ENCODE measurements at places on chromosomes 7 and 10. TPM values are rescaled to one million over a fixed set of nuclear protein-coding genes. Genes with fewer than 3 reads are reported as not detected.
A peak's percentile ranks its signal among the peaks of the same experiment; 100 is the strongest.

GRCh38 chr10:6868036-6868725 is 288.1 kb upstream of the PRKCQ start:
- DNase-seq = no peak

GRCh38 chr7:4781366-4782069 is 6.1 kb downstream of the AP5Z1 start:
- no peak for DNase-seq

DNA sequence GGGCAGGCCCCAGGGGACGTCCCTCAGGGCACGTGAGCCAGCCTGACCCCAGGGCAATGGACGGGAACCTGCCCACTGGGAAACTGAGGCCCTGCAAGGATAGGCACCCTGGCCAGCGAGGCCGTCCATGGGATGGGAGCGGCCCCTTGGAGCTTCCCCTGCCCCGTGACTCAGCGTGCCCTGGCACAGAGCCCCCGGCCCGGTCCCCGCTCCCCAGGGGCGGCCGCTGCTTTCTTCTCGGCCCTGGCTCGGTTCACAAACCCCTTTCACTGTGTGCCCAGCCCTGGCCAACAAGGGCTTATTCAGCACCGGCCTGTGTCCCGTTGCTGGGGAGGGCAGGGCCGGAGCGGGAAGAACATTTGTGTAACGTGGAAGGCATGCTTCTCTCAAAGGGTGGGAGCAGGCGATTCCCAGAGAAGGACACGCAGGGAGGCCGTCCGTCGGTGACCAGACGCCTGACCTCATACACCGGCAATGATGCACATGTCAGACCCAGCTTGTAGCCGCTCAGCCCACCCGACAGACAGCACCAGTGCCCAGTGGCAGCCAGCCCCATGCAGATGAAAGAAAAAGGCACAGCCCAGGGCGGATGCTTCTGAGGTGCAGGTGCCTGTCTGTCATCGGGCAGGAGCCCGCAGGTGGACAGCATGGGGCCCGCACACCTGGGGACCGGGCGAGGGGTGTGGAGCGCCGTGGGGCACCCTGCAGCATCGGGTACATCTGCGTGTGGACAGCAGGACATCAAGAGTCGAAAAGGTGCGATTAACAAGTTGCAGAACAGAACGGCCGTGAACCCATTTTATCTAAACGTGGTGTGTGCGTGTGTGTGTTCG is 94.5 kb downstream of the PDGFA start:
- DNase-seq = no peak

DNA sequence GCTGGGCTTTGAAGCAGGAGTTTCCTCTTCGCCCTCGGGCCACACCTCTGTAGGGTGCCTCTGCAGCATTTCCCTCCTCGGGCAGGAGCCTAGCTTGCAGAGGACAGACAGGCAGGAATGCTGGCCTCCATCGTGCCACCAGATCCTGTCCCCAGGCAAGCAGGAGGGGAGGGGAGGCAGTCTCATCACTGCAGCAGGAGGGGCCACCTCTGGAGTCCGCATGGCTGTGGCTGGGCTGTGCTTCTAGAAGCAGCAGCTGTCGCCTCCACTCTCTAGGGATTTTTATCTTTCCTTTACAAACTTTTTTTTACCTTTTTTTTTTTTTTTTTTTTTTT is 181.4 kb downstream of the CUX1 start:
- peak; percentile 45 for DNase-seq

DNA sequence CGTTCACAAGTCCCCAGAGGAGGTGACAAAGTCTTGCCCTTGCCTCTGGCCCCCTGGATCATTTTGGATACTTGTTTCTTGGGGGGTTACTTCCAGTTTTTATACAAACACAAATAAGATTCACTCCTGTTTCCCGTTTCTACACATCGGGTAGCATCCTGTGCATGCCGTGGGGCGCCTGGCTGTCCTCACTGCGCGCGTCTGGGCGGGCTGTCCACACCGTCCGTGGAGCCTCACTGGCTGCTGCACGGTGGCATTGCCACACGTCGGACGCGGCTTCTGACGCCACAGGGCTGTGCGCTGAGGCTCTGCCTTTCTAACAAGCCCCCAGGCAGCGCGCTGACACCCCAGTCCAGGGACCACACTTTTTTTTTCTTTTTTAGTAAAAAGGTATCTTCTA is 18.4 kb downstream of the BNIP3 start:
- no peak for DNase-seq

GRCh38 chr10:25699631-25700030 is 234.4 kb upstream of the MYO3A start:
- DNase-seq = no peak

GRCh38 chr10:101843032-101844021 is at the start of gene KCNIP2:
Gene KCNIP2 (minus strand): TSS chr10:101843800. CDS start chr10:101843568, 232 bp downstream.
- DNase-seq = peak; percentile 91

Gene DOCK1
- 55.8 TPM for total RNA-seq

Data from WTC11 (cell line).